ENCODE measurements at places on chromosomes 7 and 10.

GRCh38 chr7:92705831-92706230 lies 115.6 kb upstream of the FAM133B start:
- DNase-seq: no peak

DNA sequence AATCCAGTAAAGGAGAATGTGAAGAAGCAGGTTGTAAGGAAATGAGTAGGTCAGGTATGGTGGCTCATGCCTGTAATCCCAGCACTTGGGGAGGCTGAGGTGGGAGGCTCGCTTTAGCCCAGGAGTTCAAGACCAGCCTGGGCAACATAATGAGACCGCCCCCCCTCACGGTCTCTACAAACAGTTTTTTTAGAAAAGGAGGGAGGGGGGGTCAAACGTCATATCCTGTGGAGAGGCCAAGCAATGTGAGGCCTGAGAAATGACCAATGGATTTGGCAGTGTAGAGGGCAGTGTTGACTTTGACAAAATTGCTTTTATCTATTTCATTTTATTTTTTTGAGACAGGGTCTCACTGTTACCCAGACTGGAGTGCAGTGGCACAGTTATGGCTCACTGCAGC lies 2.3 kb upstream of the DNAJB12 start:
- DNase-seq: no peak

- no peak for DNase-seq
Measured at GRCh38 chr7:150453181-150453580, 2.8 kb downstream of the GIMAP8 start.

DNA sequence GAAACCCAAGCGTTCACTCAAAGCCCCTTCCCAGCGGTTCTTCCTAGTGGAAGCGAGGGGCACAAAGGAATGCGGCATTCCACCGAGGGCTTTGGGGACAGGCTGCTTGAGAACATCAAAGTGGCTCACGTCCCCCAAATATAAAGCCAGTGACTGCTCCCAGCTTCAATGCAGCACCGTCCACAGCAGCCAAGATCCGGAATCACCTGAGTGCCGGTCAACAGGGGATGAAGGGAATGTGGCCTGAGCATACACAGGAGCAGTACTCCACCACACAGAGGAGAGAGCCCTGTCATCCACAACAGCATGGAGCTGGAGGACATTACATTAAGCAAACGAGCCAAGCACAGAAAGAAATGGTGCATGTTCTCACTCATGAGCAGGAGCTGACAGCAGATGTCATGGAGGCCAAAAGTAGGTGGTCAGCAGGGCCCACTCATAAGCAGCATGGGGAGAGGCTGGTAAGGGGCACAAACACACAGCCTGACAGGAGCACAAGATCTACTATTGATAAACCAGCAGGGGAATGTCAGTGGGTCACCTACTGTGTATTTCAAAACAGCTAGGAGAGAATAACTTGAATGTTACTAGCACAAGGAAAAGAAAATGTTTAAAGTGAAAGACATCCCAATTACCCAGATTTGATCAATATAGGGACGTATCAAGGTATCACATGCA lies 79.5 kb downstream of the DIP2C start:
- peak; percentile 47 for DNase-seq

DNA sequence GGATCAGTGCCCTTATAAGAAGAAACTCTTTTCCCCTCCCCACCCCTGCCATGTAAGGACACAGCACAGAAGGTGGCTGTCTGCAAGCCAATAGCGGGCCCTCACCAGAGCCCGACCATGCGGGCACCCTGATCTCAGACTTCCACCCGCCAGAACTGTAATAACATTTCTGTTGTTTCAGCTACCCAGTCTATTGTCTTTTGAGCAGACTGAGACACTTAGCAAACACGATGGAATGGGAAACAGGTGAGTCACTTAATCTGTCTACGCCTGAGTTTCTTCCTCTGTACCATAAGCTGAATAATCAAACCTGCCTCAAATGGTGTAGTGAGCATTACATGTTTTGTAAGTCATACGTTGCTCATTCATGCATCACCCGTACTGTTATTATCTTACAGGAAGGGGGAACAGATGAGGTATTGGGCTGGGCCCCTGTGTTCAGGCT lies 58.2 kb downstream of the STRA8 start:
- no peak for DNase-seq

- DNase-seq: no peak
Measured at GRCh38 chr10:133396035-133396624, 2.2 kb downstream of the MTG1 start.

- DNase-seq: no peak
Measured at GRCh38 chr7:91310830-91311460, 46.7 kb downstream of the FZD1 start.

DNA sequence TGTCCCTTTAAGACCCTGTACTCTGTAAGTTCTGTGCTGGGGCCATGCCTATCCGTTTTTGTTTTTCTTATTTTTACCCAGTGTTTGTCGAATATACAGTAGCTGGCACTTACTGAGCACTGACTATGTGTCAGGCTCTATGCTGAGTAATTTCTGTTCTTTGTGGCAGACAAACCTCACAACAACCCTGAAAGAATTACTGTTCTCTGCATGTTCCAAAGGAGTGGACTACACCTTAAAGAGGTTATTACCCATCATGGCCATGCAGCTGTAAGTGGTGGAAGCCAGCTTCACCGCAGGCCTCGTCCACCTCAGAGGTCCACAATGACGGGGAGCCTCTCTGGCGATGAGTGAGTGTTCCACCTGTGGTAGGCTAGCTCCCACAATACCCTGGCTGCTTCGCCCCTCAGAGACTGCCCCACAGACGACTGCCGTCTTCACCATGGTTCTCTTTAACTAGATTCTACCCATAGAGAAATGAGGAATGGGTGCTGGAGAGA lies 30.1 kb upstream of the RBM20 start:
- no peak for DNase-seq

- DNase-seq: no peak
Measured at GRCh38 chr7:107080533-107080932, 36.0 kb downstream of the PRKAR2B start.

DNA sequence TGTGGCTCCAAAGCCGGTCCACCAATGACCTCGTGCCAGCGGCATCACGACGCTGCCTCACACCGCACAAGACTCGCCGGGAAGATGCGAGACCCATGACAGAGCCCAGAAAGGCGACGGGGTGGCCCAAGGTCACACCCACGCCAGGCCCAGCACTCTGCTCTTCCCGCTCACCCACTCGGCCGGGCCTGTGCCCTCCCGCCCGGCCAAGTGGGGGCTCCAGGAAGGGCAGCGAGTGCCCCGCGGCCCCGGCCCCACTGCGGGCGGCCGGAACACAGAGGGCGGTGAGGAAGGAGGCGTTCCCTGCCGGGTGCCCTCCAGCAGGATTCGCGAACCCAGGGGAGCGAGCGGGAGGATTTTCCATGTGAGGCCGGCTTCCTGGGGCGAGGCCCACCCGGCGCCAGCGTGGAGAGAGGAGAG lies 56.3 kb downstream of the PDGFA start:
- no peak for DNase-seq

- DNase-seq: no peak
Measured at GRCh38 chr7:127525866-127526480, 59.4 kb downstream of the GCC1 start.

Data from HuH-7 (cell line).